ENCODE measurements at places on chromosomes 6 and 20. TPM values are rescaled to one million over a fixed set of nuclear protein-coding genes. Genes with fewer than 3 reads are reported as not detected.

Gene KCNQ2
- 0.10 TPM for total RNA-seq

Gene PGC
- not detected for total RNA-seq

Gene TULP1
- not detected for total RNA-seq

Gene ABHD12
- total RNA-seq: 65.9 TPM

Gene MDFI
- 5.0 TPM for total RNA-seq

Gene PAK5
- total RNA-seq: not detected

Gene TM9SF4
- 52.9 TPM for total RNA-seq
